ENCODE measurements at places on chromosomes 3 and 15.

- no peak for DNase-seq
These were observed 21.4 kb downstream of the CALML4 start for GRCh38 chr15:68183616-68184315.

DNA sequence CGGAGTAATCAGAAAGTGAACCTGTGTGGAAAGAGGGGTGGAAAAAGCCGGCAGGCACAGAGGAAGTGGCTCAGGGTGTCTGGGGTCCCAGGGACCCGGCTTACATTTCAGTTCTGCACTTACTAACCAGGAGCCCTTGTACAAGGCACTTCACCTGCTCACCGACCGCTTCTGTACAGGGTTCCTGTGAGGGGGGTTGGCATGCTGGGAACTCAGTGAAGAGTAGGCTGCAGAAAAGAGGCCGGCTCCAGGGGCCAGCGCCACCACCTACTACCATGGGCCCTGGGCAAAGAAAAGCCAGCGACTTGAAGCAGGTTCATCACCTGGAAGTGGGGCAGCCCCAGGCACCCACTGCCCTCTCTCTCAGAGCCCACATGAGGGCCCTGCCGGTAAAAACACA is 6.2 kb downstream of the STIMATE start:
- no peak for DNase-seq

DNA sequence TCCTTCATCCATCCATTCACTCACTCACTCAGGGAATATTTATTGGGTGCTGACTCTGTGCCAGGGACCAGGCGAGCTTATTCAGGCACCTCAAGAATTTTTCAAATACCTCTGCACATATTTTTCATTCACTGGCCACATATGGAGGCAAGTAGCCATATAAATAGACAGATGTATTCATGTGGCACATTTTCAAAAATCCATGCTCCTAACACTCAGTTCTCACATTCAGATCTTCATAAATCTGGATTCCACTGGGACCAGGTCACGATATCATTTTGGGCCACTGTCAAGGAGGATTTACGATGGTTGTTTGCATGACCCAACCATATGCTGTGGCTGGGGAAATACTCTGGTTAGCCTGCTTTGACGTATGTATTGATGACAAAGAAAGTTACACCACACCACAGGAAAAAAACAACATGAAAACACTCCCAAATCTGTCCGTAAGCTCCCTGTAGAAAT is 241.8 kb upstream of the LRTM1 start:
- DNase-seq = no peak

- DNase-seq = no peak
These were observed 12.4 kb downstream of the QRICH1 start for GRCh38 chr3:49081429-49081828.

- DNase-seq = peak; percentile 12
These were observed 191.9 kb upstream of the TSC22D2 start for GRCh38 chr3:150216041-150216811.

DNA sequence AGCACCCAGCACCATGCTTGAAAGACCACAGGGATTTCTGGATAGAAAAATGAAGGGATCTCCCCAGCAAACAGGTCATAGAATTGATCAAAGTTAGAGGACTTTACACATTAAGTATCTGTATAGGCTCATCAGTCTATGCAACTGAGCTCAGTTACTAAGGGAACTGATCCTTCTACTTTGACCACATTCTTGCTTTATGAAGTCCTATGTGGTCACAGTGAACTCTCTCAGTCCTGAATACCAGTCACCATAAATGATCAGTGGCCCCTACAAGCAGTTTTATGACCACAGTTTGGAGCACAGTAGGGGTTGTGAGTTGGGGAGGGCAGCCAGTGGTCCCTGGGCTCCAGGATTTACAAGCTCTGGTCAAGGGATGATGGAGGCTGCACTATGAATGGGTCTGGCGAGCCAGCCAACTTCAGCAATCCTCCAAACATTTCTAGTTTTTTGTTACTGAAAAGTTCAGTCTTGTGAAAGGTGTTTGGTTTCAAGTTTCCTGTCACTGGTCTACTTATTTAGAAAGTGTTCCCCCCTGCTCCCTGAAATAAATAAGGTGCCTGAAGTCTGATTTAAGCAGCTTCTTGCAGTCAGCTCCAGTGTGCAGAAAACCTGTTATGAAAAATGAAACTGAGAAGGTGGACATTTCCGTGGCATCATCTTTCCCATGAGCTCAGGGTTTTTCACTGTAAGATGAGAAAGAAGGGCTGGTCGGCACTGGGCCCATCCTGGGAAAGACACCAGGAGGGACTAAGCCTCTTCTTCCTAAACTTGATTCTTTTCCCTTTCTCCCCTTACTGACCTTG is 75.5 kb downstream of the DAPK2 start:
- no peak for DNase-seq

DNA sequence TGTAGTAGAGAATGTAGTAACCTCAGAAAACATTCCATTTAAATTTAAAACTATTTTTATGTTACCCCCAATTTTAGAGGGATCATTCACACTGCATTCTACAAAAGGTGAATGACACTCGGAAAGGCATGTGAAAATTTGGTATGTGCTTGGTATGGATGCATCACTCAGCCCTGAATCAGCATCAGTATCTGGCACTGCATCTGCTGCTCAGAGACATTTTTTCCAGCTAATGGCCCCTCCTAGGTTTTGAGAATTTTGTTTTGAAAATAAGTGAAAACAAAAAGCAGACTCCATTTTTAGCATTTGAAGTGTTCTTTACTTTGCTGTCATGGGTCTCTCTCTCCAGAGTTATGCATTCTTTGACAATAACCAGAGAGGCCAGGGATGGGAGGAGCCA is 15.6 kb upstream of the WWTR1 start:
- DNase-seq = no peak

GRCh38 chr3:11128682-11129632 is 25.3 kb upstream of the HRH1 start:
- no peak for DNase-seq

DNA sequence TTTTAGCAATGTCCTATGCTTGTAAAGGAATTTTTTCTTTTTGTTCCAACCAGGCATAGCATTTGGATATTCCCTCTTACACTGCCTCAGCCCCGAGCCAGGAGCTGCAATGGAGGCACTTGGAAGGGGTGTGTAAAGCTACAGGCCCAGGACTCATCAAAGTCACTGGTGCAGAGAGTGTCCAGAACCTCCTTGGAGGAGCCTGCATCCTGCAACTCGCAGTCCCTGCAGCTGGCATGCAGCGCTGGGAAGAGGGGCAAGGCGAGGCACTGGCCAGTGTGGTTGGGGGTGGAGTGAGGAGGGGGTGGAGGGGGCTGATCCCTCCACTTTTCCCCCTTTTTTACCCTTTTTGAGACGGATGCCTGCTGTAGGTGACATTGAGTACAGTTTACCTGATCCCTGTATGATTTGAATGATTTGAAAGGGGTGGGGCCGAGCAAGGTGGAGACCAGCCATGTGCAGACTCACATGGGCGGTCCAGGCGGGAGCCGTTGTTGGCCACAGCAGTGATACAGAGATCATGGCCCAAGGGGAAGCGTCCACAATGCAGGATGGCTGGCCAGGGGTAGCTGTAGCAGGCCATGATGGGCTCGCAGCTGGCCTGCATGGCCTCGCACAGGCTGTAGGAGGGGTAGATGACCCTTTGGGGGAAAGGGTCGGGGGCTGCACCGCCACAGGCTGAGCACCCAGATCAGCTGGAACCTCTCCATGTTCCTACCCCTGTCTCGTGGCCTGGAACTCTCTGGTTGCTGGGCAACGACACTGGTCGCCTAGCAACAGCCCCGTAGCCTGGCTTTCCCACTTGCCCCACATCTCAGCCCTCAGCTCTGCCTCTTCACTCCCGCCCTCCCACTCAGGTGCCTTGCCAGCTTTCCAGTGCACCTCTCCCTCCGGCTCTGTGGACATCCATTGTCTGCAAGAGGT is 7.9 kb downstream of the P4HTM start:
- DNase-seq = no peak

DNA sequence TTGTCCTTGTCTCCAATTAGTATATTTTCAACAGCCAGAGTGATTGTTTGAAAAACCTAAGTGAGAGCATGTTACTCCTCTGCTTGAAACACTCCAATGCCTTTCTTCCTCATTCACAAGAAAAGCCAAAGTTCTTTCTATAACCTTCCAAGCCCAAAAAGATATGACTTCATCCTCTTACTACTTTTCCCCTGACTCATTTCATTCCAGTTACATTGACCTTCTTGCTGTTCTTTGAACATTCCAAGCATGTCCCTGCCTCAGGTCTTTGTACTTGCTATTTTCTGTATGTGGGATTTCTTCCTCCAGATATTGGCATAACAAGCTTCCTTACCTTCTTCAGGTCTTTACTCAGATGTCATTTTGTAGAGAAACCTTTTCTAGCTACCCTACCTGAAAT is 28.3 kb downstream of the EHHADH start:
- DNase-seq = no peak

DNA sequence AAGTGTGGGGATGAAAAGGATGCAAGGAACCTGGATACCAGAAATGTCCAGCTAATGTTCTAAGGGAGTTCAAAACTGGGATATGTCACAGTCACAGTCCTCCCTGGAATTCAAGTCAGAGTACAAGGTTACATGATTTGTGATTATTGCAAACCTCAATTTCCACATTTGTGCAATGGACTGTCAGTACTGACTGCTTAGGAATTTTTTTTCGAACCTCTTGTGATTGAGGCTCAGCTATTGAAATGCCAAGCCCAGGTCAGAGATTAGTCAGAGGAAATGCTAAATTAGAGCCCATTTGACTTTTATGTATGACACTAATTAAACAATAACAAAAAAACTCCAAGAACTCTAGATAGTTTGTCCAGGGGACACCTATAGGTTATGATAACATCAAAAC is 210.2 kb downstream of the THSD4 start:
- DNase-seq = no peak

- DNase-seq = no peak
These were observed 457.6 kb downstream of the PDCD6IP start for GRCh38 chr3:34256021-34256420.

GRCh38 chr3:188421151-188421821 is 267.3 kb downstream of the LPP start:
- no peak for DNase-seq

DNA sequence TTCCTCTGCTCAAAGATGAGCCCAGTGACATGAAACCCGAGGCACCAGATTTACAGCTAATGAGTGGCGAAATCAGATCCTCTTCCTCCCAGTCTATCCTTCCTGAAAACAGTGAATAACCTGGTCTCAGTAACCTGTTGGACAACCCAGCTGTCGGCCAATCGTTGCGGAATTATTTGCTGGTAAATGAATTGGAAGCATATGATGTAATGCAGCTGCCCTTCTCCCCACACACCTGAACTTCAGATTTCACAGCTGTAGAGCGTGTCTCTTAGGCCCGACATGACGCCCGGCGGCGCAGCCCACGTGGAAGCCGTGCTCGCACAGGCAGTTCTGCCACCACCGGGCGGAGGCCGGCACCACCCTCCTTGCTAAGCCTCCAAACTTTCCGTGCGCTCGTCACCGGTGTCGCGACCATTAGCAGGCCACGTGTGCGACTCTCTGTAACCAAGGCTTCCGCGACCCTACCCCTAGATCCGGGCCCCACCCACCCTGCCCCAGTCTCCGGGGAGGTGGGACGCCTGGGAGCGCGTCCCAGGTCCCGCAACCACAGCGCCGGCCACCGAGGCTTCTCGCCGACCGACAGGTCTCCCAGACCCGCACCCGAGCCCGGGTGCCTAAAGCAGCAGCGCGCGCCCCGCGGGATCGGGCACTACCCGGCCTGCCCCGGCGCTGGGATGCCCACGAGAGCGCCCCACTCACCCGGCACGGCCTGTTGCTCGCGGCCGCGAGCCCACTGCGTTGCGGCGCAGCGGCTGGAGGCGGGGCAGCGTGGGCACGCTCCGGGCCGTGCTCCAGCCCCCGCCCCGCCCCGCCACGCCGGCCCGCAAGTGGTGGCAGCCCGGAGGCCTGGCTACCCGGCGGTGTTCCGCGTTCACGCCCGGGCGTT is at the start of gene RIOX2:
TSS of gene RIOX2 (minus strand) at position 753 of the 889 bp plus-strand sequence. CDS start 4,838 bp downstream, outside the sequence.
- peak; percentile 74 for DNase-seq

- DNase-seq = no peak
These were observed 315.1 kb downstream of the ZNF385D start for GRCh38 chr3:21435871-21436270.

GRCh38 chr15:77851691-77852090 is 219.0 kb upstream of the LINGO1 start:
- no peak for DNase-seq

- DNase-seq = no peak
These were observed 173.8 kb downstream of the FNDC3B start for GRCh38 chr3:172213200-172213599.

DNA sequence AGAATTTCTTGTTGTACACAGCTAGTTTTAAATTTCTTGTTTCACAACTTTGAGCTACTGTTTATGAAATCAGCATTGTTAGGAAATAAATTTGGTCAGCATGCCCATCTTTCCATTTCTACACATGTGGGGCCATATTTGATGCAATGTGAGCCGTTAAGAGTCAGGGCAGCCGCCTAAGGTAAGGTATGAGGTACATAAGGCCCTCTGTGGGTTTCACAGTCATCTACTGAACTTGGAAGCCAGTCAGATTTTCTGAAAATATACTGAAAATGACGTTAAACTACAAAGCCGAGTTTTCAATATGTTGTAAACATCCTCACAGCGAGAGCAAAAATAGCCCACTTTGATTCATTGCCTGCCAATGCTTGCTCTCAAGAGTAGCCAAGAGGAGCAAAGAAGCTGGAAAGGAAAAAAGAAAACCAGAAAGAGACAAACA is 94.7 kb upstream of the PDZRN3 start:
- DNase-seq = no peak

GRCh38 chr15:74573987-74574386 is 33.0 kb downstream of the ARID3B start:
- no peak for DNase-seq

- peak; percentile 79 for DNase-seq
These were observed 585 bp downstream of the KIF23 start for GRCh38 chr15:69414701-69415167.

GRCh38 chr15:41843571-41843970 is 4.9 kb downstream of the PLA2G4B start:
- DNase-seq = no peak

- no peak for DNase-seq
These were observed 47.5 kb downstream of the SRGAP3 start for GRCh38 chr3:9201955-9202354.

DNA sequence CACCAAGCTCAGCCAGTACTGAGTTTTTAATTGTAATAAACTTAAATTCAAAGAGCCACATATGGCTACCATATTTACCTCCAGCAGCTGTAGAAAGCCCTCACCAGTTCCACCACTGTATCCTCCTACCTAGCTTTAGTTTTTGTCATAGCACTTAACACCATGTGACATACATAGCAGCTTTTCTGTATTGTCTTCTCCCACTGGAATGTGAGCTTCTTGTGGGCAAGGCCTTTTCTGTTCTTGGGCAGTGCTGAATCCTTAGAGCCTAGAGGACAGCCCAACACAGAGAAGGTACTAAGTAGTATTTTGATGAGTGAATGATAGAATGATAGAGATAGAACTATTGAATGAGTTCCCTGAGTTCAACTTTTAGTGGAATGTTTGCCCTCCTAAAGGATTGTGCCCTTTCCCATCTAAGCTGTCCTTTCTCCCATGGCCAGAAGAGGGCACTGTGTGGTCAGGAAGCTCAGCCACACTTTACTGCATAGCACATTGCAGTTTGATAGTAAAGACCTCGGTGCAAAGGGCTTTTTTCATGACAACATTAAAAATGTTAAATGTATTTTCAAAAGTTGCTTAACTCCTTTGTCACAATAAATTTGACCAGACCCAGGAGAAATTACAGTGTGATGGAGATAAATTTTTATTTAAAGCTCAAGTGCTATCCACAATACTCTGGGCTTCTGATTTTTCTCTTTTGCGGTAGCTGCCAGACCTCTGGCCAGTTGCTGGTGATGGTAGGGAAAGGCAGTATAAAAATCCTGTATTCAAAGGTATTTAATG is 115.8 kb downstream of the GHSR start:
- peak; percentile 70 for DNase-seq
